Suprapubic skin (tissue), 4 donors: ENCODE measurements at places on chromosomes 2 and 18.

DNA sequence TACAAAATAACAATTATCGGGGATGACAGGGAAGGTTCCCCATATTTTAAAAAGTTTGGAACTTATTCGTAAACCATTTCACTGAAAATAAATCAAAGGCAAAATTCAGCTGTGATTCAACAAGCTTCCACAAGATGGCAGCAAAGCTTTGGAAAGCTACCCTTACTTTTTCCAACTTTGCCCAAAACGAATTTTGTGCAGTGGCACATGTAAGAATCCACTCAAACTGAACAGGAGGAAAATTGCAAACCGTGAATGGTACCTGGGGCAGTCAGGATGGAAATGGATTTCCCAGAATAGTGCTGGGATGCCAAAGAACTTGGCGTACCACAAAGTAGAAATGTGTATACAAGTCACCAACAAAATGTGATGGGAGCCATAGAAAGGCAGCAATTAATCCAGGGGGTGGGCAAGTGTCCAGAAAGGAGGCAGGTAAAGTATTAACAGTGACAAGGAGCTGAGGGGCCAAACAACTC lies 10.7 kb downstream of the RPL31 start:
- no peak overlapping the region for H3K4me3 ChIP-seq
- H3K27me3 ChIP-seq, result no peaks in the 10 kb centered on the region
- H3K4me1 ChIP-seq, result peaks cover 3% of the 10 kb centered on the region
- H3K27ac ChIP-seq, result no peak overlapping the region

GRCh38 chr2:222797261-222797660 lies 63.6 kb upstream of the ACSL3 start:
- no peaks in the 10 kb centered on the region for H3K36me3 ChIP-seq
- DNase-seq, result no peak
- peaks cover 14% of the 10 kb centered on the region for H3K4me1 ChIP-seq
- H3K27ac ChIP-seq, result no peak overlapping the region
- H3K27me3 ChIP-seq, result no peaks in the 10 kb centered on the region

GRCh38 chr2:149039213-149039724 lies 770 bp downstream of the LYPD6B start:
- peaks cover 25% of the 10 kb centered on the region for H3K4me1 ChIP-seq
- DNase-seq, result no peak
- H3K27ac ChIP-seq, result peak overlapping the region; percentile 85
- peak overlapping the region; percentile 62 for H3K4me3 ChIP-seq
- H3K27me3 ChIP-seq, result peaks cover 29% of the 10 kb centered on the region
- H3K36me3 ChIP-seq, result no peaks in the 10 kb centered on the region

GRCh38 chr2:122583159-122583917 lies 827.9 kb downstream of the TSN start:
- no peaks in the 10 kb centered on the region for H3K36me3 ChIP-seq
- DNase-seq, result no peak
- H3K27ac ChIP-seq, result no peak overlapping the region
- H3K27me3 ChIP-seq, result no peaks in the 10 kb centered on the region
- no peaks in the 10 kb centered on the region for H3K4me1 ChIP-seq
- no peak overlapping the region for H3K4me3 ChIP-seq

DNA sequence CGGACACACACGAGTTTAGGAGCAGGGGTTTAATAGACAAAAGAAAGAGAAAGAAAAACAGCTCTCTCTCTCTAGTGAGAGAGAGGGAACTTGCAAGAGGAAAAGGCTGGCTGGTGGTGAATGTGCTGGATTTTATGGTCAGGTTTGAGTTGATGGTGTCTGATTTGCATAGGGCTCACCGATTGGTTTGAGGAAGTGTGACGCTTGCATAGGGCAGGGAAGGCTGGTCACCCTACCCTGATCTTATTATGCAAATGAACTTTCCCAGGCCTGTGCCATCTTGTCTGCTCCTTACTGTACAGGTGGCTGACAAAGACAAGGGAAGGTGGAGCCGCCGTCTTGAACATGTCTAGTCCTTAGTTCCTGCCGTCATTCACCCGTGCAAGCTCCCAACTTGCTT lies 408.9 kb downstream of the RIT2 start:
- H3K27ac ChIP-seq, result no peak overlapping the region
- DNase-seq, result peak; percentile 78
- H3K4me1 ChIP-seq, result peaks cover 11% of the 10 kb centered on the region
- H3K27me3 ChIP-seq, result no peaks in the 10 kb centered on the region

DNA sequence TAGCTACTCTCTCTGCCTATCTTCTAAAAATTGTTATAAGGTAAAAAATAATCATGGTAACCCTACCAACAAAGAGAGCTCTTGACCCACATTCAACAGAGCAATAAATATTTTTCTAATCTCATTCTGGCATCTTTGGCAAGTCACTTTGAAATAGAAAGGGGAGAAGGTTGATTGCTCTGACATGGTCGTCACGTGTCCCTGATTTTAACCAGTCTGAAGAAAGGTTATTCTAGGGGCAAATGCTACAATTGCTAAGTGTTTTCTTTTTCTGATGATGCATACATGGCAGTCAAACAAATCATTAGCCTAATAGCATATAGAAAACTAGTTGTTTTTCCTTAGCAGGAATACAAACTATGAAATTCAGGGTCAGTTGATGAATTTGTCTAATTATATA lies 153.3 kb upstream of the MAP3K20 start:
- peaks cover 3% of the 10 kb centered on the region for H3K4me1 ChIP-seq
- H3K27ac ChIP-seq, result no peak overlapping the region
- no peak overlapping the region for H3K4me3 ChIP-seq
- no peak for DNase-seq
- H3K36me3 ChIP-seq, result no peaks in the 10 kb centered on the region
- H3K27me3 ChIP-seq, result no peaks in the 10 kb centered on the region

GRCh38 chr2:19812166-19812565 lies 89.6 kb downstream of the TTC32 start:
- H3K4me1 ChIP-seq, result peaks cover 3% of the 10 kb centered on the region
- H3K4me3 ChIP-seq, result no peak overlapping the region

DNA sequence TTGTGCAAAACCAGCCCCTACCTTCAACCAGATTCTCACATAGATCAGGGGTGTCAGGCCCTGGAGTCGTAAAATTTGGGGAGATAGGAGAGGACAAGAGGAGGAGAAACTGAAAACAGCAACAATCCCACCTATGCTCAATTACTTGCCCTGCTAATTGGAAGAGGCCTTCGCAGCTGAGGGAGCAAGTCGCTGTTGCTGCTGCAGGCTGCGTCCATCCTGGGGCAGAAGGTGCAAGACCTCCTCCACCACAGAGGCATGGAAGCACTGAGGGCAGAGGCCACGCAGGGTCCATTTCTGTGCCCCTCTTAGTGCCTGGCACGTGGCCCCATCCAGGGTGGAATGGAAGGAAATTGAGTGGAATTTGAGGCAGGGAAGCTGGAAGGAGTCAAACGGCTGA lies 36.5 kb downstream of the CNGA3 start:
- peaks cover 13% of the 10 kb centered on the region for H3K4me1 ChIP-seq
- DNase-seq, result no peak
- peaks cover 9% of the 10 kb centered on the region for H3K27me3 ChIP-seq
- H3K36me3 ChIP-seq, result no peaks in the 10 kb centered on the region
- H3K27ac ChIP-seq, result no peak overlapping the region

DNA sequence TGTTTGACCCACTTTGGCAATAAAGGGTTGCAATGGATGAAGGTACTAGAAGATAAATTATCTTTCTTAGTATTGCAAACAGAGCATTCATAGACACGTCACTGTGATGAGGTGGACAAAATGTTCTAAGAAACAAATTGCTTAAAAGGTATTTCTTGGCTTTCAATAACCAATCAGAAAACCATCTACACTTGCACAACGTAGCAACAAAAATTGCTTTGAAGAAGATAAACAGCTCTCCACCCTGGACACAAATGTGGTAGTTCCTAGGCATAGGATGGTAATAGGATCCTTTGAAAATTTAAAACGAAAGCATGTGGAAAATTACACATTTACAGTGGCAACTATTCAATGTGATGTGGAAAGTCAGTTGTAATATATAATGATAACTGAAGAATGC lies 439.9 kb upstream of the ETAA1 start:
- no peaks in the 10 kb centered on the region for H3K4me1 ChIP-seq
- H3K27ac ChIP-seq, result no peak overlapping the region
- no peak for DNase-seq
- H3K27me3 ChIP-seq, result no peaks in the 10 kb centered on the region
- H3K4me3 ChIP-seq, result no peak overlapping the region

DNA sequence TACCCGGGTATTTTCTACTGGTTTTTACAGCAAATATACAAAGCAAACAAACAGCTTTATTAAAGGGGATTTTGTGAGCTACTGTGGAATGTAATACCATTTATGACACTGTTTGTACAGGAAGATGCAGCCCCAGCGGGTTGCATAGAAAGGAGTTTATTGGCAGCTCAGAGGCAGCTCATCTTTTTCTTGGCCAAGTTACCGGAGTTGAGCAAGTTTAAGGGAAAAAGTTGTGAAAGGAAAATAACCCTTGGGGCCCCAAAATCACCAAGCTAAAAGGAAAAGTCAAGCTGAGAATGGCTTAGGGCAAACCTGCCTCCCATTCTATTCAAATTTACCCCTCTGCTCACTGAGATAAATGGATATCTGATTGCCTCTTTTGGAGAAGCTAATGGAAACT lies 60.8 kb downstream of the MOB4 start:
- DNase-seq, result no peak
- peak overlapping the region; percentile 13 for H3K27ac ChIP-seq
- H3K36me3 ChIP-seq, result no peaks in the 10 kb centered on the region
- H3K4me1 ChIP-seq, result peaks cover 11% of the 10 kb centered on the region
- H3K27me3 ChIP-seq, result no peaks in the 10 kb centered on the region

DNA sequence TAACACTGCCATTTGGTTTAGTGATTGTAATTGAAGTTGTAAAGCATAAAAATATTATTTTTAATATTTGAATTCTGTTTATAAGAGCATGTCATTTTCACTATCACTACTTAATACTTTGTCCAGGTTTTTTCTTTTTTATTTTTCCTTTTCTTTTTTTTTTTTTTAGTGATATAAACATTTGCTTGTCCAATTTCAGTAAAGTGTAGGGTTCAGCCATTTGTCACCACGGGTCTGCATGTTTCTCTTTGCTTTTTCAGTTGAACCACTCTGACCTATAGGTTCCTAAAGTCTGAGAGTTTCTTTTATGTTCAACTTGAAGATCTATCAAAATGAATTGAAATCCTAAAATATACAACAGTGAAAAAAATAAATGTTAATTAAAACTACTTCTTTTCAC lies 48.5 kb upstream of the SPAG16 start:
- no peak overlapping the region for H3K4me3 ChIP-seq
- no peak for DNase-seq
- no peaks in the 10 kb centered on the region for H3K36me3 ChIP-seq
- peaks cover 14% of the 10 kb centered on the region for H3K4me1 ChIP-seq
- no peak overlapping the region for H3K27ac ChIP-seq

GRCh38 chr2:104537116-104537515 lies 316.8 kb upstream of the POU3F3 start:
- no peaks in the 10 kb centered on the region for H3K27me3 ChIP-seq
- H3K4me1 ChIP-seq, result no peaks in the 10 kb centered on the region
- no peak overlapping the region for H3K4me3 ChIP-seq

DNA sequence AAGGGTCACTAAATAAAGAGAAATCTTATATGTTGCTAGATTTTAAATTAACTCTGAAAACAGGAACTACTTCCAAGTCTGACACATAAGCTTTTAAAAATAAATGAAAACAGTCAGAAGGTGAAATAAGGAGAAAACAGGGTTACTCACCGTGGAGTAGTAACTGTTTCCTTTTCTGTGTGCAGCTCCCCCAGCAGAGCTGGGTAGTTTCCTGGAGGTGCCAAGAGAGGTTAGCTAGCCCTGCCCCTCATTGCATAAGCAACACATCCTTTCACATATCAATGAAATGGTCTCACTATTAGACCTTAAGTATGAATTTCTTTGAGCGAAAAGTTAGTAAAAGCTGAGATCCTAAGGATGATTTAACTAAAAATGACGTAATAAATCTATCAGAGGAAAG lies 54.0 kb upstream of the GPR75 start:
- H3K27ac ChIP-seq, result no peak overlapping the region
- no peak for DNase-seq
- H3K4me3 ChIP-seq, result no peak overlapping the region
- no peaks in the 10 kb centered on the region for H3K4me1 ChIP-seq

DNA sequence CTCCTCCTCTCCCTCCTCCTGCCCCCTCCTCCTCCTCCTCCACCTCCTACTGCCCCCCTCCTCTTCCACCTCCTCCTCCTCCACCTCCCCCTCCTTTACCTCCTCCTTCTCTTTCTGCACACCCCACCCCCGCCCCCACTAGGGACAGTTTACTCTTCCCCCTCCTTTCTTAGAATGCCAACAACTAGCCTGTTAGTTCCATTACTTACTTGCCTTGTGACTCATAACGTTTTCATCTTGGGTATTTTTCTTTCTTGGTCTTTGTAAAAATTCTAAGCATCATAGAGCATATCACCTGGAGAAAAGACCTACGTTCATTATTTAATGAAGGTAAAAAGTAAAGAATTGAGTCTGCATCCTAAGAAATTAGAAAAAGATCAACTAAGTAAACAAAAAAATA lies 165.3 kb downstream of the NEDD4L start:
- DNase-seq, result no peak
- no peaks in the 10 kb centered on the region for H3K27me3 ChIP-seq
- peaks cover 6% of the 10 kb centered on the region for H3K4me1 ChIP-seq

- H3K4me1 ChIP-seq, result no peaks in the 10 kb centered on the region
- H3K4me3 ChIP-seq, result no peak overlapping the region
- no peaks in the 10 kb centered on the region for H3K27me3 ChIP-seq
- DNase-seq, result no peak
- H3K36me3 ChIP-seq, result no peaks in the 10 kb centered on the region
- H3K27ac ChIP-seq, result no peak overlapping the region
These were observed 81.4 kb downstream of the CMPK2 start for GRCh38 chr2:6784291-6784690.

GRCh38 chr2:59734743-59735142 lies 818.7 kb downstream of the BCL11A start:
- DNase-seq, result no peak
- no peaks in the 10 kb centered on the region for H3K36me3 ChIP-seq
- no peak overlapping the region for H3K27ac ChIP-seq
- no peak overlapping the region for H3K4me3 ChIP-seq

DNA sequence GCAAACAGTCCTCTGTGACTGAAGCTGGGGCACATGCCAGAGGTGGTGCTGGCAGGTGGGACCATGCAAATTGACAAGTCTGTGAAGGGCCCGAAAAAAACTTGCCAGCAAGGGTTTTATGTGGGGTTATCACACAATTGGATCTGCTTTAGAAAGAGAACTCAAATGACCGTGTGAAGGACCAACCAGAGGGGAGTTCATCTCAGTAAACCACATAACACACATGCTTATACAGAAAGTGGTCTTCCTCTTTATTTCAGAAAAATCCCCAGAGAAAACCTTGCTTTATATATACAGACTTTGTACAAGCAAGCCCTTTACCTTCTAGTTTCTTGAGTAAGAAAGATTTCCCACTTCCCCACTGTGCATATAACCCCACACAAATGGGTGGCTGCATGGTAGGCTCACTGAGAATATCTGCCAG lies 46.7 kb downstream of the KIDINS220 start:
- H3K27me3 ChIP-seq, result no peaks in the 10 kb centered on the region
- no peaks in the 10 kb centered on the region for H3K4me1 ChIP-seq
- no peak overlapping the region for H3K27ac ChIP-seq
- H3K36me3 ChIP-seq, result peaks cover 94% of the 10 kb centered on the region
- DNase-seq, result no peak
- no peak overlapping the region for H3K4me3 ChIP-seq

DNA sequence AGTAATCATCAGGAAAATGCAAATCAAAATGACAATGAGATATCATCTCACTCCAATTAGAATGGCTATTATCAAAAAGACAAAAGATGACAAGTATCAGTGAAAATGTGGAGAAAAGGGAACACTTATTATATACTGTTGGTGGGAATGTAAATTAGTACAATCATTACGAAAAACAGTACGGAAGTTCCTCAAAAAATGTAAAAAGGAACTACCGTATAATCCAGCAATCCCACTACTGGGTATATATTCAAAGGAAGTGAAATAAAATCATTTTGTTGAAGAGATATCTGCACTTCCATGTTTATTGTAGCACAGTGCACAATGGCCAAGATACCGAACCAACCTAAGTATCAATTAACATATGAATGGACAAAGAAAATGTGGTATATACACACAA lies 52.4 kb upstream of the TEX51 start:
- no peak overlapping the region for H3K4me3 ChIP-seq
- H3K27me3 ChIP-seq, result no peaks in the 10 kb centered on the region
